ENCODE measurements at places on chromosomes 1 and 21.

DNA sequence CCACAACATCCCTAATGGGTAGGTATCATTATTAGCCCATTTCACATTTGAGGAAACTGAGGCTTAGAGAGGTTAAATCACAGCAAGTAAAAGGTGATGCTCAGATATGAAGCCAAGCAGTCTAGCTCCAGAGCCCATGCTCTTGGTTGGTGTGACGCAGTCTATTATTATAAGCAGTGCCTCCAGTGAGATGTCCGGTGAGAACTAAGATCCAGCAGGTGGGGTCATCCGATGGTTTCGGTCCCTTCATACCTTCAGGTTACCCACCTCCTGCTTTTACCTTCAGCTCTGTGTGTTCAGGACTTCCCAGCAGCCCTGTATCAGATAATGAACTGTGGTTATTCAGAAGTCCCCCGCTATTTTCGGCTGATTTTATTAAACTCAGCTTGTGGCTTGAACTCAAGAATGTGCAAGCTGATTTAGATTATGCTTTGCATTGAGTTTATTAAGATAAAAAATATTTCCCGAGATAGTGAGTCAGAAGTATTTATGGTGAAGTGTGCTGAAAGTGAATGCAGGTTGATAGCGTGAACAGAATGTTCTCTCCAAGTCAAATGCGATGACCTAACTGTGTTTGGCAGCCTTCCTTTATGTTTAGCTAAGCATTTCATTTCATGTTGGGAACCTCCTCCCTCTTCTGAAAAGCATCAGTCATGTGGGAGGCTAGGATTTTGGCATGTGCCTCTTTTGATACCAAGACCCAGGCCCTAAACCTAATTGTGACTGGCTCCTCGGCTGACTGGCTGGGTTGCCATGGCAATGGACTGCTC lies 160.9 kb upstream of the UBE2U start:
- DNase-seq = no peak

GRCh38 chr1:203215573-203215972 lies 13.9 kb downstream of the CHIT1 start:
- no peak for DNase-seq

DNA sequence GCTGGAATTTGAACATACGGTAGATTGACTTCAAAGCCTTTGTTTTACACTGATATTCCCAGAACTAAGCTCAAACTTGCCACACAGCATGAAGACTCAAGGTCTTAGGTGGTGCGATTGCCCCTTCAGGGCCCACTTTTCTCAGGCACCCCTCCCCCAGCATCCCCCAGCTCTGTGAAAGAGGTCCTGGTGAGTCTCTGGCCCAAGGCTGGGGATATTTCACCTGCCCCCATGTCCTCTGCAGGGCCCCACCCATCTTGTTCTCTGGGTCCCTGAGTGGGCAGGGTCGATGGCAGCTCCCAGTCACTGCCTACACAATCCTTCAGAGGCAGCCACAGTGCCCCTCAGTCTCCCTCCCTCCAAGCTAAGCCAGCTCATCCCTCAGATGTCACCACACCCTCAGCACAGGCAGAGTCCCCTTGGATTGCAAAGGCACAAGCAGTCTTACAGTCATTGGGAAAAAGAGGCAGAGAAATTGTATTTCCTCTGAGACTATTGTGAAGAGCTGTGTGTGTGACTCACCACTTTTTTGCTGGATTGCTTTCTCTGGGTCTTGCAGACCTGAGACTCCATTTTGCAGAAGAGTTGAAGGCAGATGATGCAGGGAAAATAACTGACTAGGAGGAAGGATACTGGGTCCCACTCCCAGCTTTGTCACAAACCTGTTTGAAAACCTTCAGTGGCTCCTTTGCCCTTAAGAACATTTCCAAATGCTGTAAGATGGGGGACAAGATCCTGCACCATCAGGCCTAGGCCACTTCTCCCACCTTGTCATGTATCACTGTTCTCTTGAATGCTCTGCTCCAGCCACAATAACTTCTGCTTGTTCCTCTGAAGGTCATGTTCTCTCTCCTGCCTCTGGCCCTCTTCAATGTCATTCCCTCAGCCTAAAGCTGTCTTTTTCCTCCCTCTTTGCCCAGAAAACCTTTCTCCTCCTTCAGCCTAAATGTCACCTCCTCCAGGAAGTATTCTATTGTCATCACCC lies 119.1 kb upstream of the GRIK3 start:
- no peak for DNase-seq

DNA sequence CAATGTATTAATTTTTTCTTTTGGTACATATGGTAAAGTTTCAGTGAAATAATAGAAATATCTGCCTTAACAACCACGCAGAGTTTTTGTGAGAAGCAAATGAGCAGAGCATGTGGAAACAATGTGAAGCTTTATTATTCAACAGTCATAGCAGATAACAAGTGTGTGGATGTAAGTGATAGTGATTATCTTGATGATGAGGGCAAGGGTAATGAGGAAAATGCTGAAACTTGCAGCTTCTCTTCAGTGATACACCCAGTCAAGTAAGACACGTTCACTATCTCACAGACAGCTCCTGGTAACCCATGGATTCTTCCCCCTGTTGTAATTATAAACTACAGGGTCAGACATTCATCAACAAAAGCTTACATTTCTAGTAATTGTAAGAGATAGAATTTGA lies 14.6 kb upstream of the OR2L5 start:
- no peak for DNase-seq
